ENCODE measurements at places on chromosomes 16 and 17. TPM values are rescaled to one million over a fixed set of nuclear protein-coding genes. Genes with fewer than 3 reads are reported as not detected.

GRCh38 chr17:67602974-67603373 is 114.8 kb upstream of the NOL11 start:
- peak; percentile 71 for DNase-seq
- peaks cover 33% of the 10 kb centered on the region for H3K4me1 ChIP-seq
- H3K27me3 ChIP-seq, result no peaks in the 10 kb centered on the region
- no peaks in the 10 kb centered on the region for H3K36me3 ChIP-seq
- no peak overlapping the region for H3K4me3 ChIP-seq

- no peak overlapping the region for H3K4me3 ChIP-seq
- no peak for DNase-seq
- H3K4me1 ChIP-seq, result no peaks in the 10 kb centered on the region
- no peaks in the 10 kb centered on the region for H3K27me3 ChIP-seq
Measured at GRCh38 chr17:6090253-6090652, 20.1 kb downstream of the WSCD1 start.

DNA sequence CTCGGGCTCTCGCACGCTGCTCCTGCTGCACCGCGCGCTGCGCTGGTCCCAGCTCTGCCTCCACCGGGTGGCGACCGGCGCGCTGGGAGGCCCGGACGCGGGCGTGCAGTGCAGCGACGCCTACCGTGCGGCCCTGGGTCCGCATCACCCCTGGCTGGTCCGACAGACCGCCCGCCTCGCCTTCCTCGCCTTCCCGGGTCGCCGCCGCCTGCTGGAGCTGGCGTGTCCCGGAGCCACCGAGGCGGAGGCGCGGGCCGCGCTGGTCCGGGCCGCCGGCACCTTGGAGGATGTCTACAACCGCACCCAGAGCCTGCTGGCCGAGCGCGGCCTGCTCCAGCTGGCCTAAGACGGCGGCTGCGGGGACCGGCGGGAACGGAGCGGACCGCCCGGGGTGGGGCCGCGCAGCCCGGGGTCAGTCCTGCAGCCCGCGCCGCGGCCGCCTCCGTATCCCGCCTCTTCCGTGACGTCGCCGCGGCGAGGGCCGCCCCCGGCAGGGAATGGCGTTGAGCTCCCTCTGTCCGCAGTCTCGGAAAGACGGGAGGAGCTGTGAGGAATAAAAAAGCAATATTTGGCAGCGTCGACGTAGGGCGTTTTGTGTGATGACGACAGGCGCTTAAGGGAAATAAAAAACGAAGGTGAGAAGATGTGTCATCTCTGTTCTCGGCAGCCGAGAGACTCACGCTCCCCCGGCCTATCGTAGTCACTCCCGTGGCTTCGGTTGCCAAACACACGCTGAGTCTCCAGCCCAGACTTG is 1.4 kb downstream of the GLTPD2 start:
- DNase-seq, result peak; percentile 95
- H3K36me3 ChIP-seq, result no peaks in the 10 kb centered on the region
- peak overlapping the region; percentile 98 for H3K27ac ChIP-seq
- peaks cover 51% of the 10 kb centered on the region for H3K4me1 ChIP-seq

GRCh38 chr16:83701494-83701893 is 106.3 kb upstream of the HSBP1 start:
- no peak overlapping the region for H3K27ac ChIP-seq
- DNase-seq, result no peak
- no peak overlapping the region for H3K4me3 ChIP-seq
- no peaks in the 10 kb centered on the region for H3K4me1 ChIP-seq
- H3K36me3 ChIP-seq, result no peaks in the 10 kb centered on the region
- H3K27me3 ChIP-seq, result no peaks in the 10 kb centered on the region

DNA sequence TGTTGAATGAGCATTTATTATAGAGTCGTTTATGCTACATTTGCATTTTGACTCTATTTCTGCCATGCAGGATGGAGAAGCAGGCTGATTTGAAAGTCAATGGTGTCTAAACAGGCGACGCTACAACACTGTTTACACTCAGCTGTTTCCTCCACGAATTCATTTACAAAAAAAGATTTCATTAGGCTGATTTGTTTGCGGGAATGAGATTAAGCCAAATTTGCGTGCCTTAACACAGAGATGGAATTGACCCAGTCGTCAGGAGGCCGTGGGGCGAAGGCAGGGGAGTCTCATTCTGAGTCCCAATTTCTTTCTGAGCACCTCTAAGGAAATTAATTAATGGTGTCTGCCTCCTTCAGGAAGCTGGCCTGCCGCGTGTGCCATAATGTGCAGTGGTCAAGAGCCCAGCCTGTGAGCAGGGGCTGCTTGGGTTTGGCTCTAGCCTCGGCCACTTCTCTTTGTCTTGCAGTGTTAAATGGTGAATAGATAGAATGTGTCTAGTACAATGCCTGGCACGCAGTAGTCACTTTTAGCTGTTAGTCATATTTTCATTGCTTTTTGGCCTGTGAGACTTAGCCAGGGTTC is 88.6 kb upstream of the NKD1 start:
- H3K36me3 ChIP-seq, result no peaks in the 10 kb centered on the region
- H3K4me3 ChIP-seq, result no peak overlapping the region
- peak overlapping the region; percentile 46 for H3K27ac ChIP-seq
- peaks cover 25% of the 10 kb centered on the region for H3K27me3 ChIP-seq

- peaks cover 47% of the 10 kb centered on the region for H3K4me1 ChIP-seq
- no peaks in the 10 kb centered on the region for H3K27me3 ChIP-seq
- H3K36me3 ChIP-seq, result no peaks in the 10 kb centered on the region
- peak within 1 kb of the TSS; percentile 56 for H3K4me3 ChIP-seq
Measured at GRCh38 chr17:63476854-63477479, at the start of gene ACE. Gene ACE, plus strand, starts transcription at chr17:63477061. Its CDS starts 34 bp downstream, at chr17:63477095.

- H3K27me3 ChIP-seq, result no peaks in the 10 kb centered on the region
- DNase-seq, result no peak
- H3K4me3 ChIP-seq, result no peak overlapping the region
- H3K27ac ChIP-seq, result no peak overlapping the region
Measured at GRCh38 chr17:4187076-4187475, 44.1 kb downstream of the CYB5D2 start.

IRX5 gene
- total RNA-seq, result not detected

WSCD1 gene
- total RNA-seq, result 32.7 TPM

OTOP3 gene
- not detected for total RNA-seq

MGRN1 gene
- 236 TPM for total RNA-seq

SP2 gene
- 3.1 TPM for total RNA-seq

IGF2BP1 gene
- 1.8 TPM for total RNA-seq

MYBBP1A gene
- total RNA-seq, result 38.6 TPM

ANKFN1 gene
- total RNA-seq, result not detected

CSH2 gene
- not detected for total RNA-seq

HIC1 gene
- total RNA-seq, result 107 TPM

Measured in stomach (tissue), 19 donors.